Astrocyte (in vitro differentiated cells and primary cell): ENCODE measurements at places on chromosomes 6 and 20.

DNA sequence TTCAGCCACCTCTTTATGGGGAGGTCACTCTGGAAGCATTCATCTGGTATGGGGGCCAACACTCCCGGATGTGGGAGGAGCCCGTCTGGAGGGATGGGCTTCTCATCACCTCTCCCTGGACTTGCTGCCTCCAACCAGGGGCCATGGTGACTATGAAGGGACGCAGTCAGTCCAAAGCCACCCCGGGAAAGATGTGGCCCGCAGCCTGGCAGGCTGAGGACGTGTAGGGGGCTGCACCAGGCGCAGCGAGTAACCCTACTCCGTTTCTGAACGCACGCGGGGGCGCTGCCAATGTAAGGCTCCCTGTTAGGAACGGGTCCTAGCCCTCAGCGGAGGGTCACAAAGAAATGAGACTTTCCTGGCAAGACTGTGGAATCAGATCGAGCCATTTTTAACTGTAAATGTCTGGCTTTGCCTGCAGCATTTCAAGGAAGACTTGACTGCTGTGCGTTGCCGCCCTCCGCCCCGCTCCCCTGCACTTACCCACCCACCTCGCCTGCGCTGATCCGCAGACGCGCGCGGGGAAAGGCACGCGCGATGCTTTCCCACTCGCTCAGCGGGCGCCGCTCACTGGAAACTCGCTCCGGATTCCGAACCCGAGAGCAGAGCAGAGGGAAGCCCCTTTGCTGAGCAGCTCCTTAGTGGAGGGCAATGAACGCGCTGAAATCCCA lies 55.1 kb downstream of the IL20RA start:
- DNase-seq = no peak
- H3K4me3 ChIP-seq = peak overlapping the region; percentile 59
- peaks cover 6% of the 10 kb centered on the region for H3K4me1 ChIP-seq
- no peak overlapping the region for H3K27ac ChIP-seq

- no peaks in the 10 kb centered on the region for H3K36me3 ChIP-seq
- no peak for DNase-seq
- no peak overlapping the region for H3K4me3 ChIP-seq
- no peak overlapping the region for H3K27ac ChIP-seq
- no peaks in the 10 kb centered on the region for H3K27me3 ChIP-seq
Observed at GRCh38 chr6:29527126-29527525, 32.4 kb downstream of the UBD start.

GRCh38 chr6:46894433-46894832 lies 27.3 kb downstream of the ADGRF5 start:
- H3K27ac ChIP-seq = no peak overlapping the region
- no peak for DNase-seq
- no peaks in the 10 kb centered on the region for H3K4me1 ChIP-seq
- no peaks in the 10 kb centered on the region for H3K27me3 ChIP-seq
- H3K36me3 ChIP-seq = no peaks in the 10 kb centered on the region

GRCh38 chr6:156146891-156147290 lies 630.3 kb upstream of the ARID1B start:
- H3K27ac ChIP-seq = no peak overlapping the region
- H3K36me3 ChIP-seq = no peaks in the 10 kb centered on the region
- H3K4me1 ChIP-seq = no peaks in the 10 kb centered on the region
- H3K27me3 ChIP-seq = no peaks in the 10 kb centered on the region

DNA sequence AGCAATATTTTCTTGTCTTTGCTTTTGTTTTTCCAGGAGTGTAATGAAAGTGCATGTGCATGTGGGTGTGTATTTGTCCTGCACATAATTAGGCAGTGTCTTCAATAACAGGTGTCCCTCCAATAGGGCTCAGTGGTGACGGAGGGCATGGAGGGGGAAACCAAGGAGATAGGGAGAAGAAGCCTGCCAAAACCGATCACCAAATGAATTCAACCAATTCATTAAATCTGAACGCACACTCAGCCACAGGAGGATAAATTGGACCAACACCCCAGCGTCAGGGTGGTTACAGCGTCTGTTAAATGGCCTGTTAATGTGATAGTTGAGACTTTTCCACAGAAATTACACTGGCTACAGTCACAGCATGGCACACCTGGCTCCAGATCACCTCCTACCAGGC lies 527.6 kb downstream of the CD83 start:
- H3K4me3 ChIP-seq = no peak overlapping the region
- DNase-seq = no peak

- no peaks in the 10 kb centered on the region for H3K36me3 ChIP-seq
- H3K27ac ChIP-seq = peak overlapping the region; percentile 56
- H3K27me3 ChIP-seq = no peaks in the 10 kb centered on the region
- peaks cover 13% of the 10 kb centered on the region for H3K4me1 ChIP-seq
- DNase-seq = peak; percentile 81
- no peak overlapping the region for H3K4me3 ChIP-seq
Observed at GRCh38 chr6:147642458-147642857, 134.0 kb downstream of the SAMD5 start.

DNA sequence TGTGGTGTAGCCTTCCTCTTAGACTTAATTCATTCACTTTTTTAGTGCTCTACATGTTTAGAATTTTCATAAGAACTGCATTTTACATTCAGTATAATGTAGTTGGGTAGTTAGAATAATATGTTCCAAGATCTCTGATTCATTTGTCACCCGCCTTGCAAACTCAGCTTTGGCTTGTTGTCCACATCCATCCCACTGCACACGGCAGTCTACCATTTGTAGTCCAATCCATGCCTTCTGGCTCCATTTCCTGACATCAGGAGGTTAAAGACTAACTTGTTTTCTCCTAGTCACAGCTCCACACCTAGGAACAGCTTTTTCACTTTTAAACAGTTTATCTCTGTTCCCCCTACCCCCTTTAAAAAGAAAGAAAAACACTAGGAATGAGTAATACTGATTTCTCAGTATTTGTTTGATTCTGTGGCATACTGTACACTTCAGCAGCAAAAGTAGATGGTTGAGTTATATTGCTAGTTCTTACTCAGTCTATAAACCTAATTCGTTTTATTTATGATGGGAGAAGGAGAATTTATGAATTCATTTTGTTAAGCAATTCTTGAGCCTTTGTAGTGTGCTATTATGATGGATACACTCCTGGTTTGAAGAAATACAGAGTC lies 180.9 kb downstream of the ARID1B start:
- H3K27me3 ChIP-seq = no peaks in the 10 kb centered on the region
- peaks cover 20% of the 10 kb centered on the region for H3K4me1 ChIP-seq
- H3K27ac ChIP-seq = no peak overlapping the region
- H3K36me3 ChIP-seq = no peaks in the 10 kb centered on the region

GRCh38 chr6:140956571-140957369 lies 1176.0 kb upstream of the GJE1 start:
- H3K36me3 ChIP-seq = no peaks in the 10 kb centered on the region
- no peaks in the 10 kb centered on the region for H3K4me1 ChIP-seq
- H3K27ac ChIP-seq = no peak overlapping the region
- H3K27me3 ChIP-seq = no peaks in the 10 kb centered on the region
- H3K4me3 ChIP-seq = no peak overlapping the region

- peaks cover 10% of the 10 kb centered on the region for H3K4me1 ChIP-seq
- no peaks in the 10 kb centered on the region for H3K36me3 ChIP-seq
- H3K27ac ChIP-seq = no peak overlapping the region
- no peaks in the 10 kb centered on the region for H3K27me3 ChIP-seq
Observed at GRCh38 chr6:44925100-44925739, 402.9 kb upstream of the RUNX2 start.

DNA sequence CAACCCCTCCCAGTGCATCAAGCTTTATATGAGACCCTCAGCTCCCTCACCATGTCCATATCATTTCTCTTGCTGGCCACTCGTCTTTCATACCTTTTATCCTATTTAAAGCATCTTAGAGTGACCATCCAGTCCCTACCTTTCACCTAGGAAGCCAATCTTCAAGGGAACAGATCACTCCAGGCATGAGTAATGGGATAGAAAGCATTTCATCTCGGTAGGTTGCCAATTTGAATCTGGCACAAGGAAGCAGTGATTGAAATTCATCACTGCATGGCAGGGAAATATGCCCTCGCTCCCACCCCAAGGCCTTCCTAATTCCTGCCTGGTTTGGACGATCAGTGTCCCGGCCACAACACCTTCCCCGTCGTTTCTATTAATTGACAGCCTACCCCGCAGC lies 150.4 kb downstream of the CFAP61 start:
- H3K4me3 ChIP-seq = no peak overlapping the region
- no peak overlapping the region for H3K27ac ChIP-seq
- no peak for DNase-seq

DNA sequence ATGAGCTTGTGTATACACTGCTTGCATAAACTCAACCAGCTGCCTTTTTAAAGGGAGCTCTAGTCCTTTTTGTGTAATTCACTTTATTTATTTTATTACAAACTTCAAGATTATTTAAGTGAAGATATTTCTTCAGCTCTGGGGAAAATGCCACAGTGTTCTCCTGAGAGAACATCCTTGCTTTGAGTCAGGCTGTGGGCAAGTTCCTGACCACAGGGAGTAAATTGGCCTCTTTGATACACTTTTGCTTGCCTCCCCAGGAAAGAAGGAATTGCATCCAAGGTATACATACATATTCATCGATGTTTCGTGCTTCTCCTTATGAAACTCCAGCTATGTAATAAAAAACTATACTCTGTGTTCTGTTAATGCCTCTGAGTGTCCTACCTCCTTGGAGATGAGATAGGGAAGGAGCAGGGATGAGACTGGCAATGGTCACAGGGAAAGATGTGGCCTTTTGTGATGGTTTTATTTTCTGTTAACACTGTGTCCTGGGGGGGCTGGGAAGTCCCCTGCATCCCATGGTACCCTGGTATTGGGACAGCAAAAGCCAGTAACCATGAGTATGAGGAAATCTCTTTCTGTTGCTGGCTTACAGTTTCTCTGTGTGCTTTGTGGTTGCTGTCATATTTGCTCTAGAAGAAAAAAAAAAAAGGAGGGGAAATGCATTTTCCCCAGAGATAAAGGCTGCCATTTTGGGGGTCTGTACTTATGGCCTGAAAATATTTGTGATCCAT lies 15.3 kb downstream of the TNFAIP3 start:
- H3K4me1 ChIP-seq = no peaks in the 10 kb centered on the region
- H3K4me3 ChIP-seq = no peak overlapping the region
- no peaks in the 10 kb centered on the region for H3K27me3 ChIP-seq

GRCh38 chr6:132391391-132392269 lies 9.6 kb downstream of the MOXD1 start:
- no peaks in the 10 kb centered on the region for H3K36me3 ChIP-seq
- H3K27me3 ChIP-seq = no peaks in the 10 kb centered on the region
- peaks cover 17% of the 10 kb centered on the region for H3K4me1 ChIP-seq
- H3K4me3 ChIP-seq = peak overlapping the region; percentile 34
- peak; percentile 96 for DNase-seq

- H3K36me3 ChIP-seq = no peaks in the 10 kb centered on the region
- H3K27me3 ChIP-seq = no peaks in the 10 kb centered on the region
- DNase-seq = peak; percentile 10
- H3K4me3 ChIP-seq = no peak overlapping the region
- no peak overlapping the region for H3K27ac ChIP-seq
- peaks cover 5% of the 10 kb centered on the region for H3K4me1 ChIP-seq
Observed at GRCh38 chr20:48769069-48769983, 58.5 kb downstream of the PREX1 start.

GRCh38 chr6:166583230-166583965 lies 3.1 kb downstream of the RAMACL start:
- H3K27ac ChIP-seq = no peak overlapping the region
- H3K36me3 ChIP-seq = no peaks in the 10 kb centered on the region
- no peak for DNase-seq
- H3K4me3 ChIP-seq = no peak overlapping the region

DNA sequence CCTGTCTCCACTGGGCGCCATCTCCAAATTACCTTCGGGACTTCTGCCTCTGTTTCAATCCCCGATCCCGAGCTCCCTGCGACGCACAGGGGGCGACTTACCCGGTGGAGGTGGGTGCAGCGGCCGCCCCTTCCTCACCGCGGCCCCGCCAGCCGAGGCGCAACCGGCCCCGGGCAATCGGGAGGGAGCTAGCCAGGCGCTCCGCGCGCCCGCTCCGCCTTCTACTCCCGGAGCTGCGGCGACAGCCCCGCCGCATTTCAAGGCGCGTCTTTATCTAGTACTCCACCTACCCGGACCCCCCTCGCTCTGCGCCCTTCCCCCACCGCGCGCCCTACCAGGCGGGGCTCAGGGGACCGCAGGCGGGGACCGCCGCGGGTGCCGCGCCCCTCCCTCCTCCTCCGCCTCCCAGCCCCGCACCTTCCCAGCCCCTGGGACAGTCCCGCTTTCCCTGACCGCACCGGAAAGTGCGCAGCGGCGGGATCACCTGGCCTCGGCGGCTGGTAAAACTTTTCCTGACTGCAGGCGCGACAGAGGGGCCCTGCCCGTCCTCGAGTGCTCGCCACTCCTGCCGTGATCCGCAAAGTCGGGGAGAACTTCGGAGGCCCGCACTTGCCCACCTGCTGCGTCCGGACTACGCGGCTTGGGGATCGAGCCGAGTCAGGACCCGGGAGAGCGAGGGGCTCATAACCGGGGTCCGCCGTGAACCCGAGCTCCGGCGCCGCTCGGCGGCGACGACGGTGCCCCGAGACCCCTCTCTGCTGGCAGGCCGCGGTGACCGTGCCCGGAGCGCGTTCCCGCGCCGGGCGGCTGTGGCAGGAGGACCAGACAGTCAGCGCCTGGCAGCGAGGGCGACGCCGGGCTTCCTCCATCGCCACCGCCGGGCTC lies 8.0 kb upstream of the NKX2-2 start:
- DNase-seq = no peak
- no peak overlapping the region for H3K4me3 ChIP-seq
- H3K27ac ChIP-seq = no peak overlapping the region
- H3K36me3 ChIP-seq = no peaks in the 10 kb centered on the region

- no peak overlapping the region for H3K4me3 ChIP-seq
- DNase-seq = no peak
- H3K27me3 ChIP-seq = no peaks in the 10 kb centered on the region
- H3K36me3 ChIP-seq = peaks cover 11% of the 10 kb centered on the region
Observed at GRCh38 chr20:5182615-5183254, 55.9 kb downstream of the CDS2 start.

- H3K4me3 ChIP-seq = no peak overlapping the region
- no peaks in the 10 kb centered on the region for H3K36me3 ChIP-seq
- no peaks in the 10 kb centered on the region for H3K27me3 ChIP-seq
- H3K4me1 ChIP-seq = no peaks in the 10 kb centered on the region
Observed at GRCh38 chr6:48388044-48388443, 277.0 kb upstream of the PTCHD4 start.

DNA sequence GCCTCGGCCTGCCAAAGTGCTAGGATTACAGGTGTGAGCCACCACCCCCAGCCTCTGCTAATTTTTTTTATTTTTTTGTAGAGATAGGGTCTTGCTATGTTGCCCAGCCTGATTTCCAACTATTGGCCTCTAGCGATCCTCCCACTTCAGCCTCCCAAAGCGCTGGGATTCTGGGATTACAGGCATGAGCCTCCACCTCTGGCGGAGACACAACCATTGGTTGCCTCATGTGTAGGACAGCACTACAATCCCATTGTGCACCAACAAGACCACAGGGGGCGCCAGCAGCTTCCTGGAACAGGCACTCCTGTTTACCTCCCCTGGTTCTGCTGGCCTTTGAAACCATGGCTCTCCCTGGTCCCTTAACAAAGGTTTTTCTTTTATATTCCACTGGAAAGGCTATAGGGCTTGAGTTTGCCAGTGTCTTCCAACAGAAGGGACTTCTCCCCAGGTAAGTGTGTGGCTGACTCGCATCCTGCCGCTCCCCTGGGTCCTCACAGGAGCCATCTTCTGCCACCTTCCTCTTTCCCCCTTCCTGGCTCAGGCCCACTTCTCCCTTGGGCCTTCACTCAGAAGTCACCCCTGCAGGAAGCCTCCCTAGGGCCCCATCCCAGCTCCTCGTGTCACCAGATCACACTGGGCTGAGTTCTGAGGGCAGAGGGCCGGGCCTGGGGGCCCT lies 39.2 kb upstream of the TLDC2 start:
- peaks cover 25% of the 10 kb centered on the region for H3K4me1 ChIP-seq
- DNase-seq = no peak
- H3K27ac ChIP-seq = peak overlapping the region; percentile 34
- no peaks in the 10 kb centered on the region for H3K36me3 ChIP-seq
- no peaks in the 10 kb centered on the region for H3K27me3 ChIP-seq

GRCh38 chr6:16402581-16402900 lies 164.2 kb downstream of the GMPR start:
- no peak overlapping the region for H3K27ac ChIP-seq
- no peaks in the 10 kb centered on the region for H3K27me3 ChIP-seq
- no peak overlapping the region for H3K4me3 ChIP-seq
- H3K4me1 ChIP-seq = peaks cover 14% of the 10 kb centered on the region
